Activated gamma-delta T cell treated with anti-CD3 and anti-CD28 coated beads, Interleukin-2, amount 50 U/mL, for 16 hours (primary cell): ENCODE measurements at places on chromosomes 7 and 10.

DNA sequence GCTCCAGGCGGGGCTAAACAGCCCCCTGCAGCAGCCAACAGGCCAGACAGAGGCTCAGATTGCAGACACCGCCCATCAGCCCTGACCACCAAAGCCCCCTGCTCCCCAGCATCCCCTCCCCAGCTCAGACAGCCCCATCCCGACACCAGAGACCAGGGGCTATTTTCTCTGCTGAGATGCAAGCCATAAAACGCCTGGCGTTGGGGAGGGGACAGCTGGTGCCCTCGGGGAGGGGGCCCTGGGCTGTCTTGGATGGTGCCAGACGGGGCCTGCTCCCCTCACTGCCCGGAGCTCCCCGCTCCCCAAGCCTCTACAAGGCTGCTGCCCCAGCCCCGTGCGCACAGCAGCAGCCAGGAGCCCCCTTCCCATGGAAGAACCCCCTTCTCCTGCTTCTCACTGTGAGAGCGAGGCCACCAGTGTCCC lies 31.8 kb downstream of the GET4 start:
- no peak for DNase-seq

DNA sequence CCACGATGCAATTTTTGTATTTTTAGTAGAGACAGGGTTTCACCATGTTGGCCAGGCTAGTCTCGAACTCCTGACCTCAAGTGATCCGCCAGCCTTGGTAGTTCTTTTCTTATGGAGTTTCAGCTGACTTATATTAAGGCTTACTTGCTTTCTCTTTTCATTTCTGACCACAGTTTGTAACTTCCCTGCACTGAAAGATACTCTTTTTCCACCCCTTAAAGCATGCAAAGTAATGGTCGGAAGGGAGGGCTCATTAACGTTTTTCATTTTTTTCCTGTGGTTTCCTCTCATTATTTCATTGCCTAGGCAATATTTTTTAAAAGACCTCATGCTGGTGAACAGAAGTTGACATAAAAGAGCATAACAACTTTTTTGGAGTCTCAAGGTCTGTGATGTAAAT lies 27.0 kb downstream of the ADRB1 start:
- no peak for DNase-seq

DNA sequence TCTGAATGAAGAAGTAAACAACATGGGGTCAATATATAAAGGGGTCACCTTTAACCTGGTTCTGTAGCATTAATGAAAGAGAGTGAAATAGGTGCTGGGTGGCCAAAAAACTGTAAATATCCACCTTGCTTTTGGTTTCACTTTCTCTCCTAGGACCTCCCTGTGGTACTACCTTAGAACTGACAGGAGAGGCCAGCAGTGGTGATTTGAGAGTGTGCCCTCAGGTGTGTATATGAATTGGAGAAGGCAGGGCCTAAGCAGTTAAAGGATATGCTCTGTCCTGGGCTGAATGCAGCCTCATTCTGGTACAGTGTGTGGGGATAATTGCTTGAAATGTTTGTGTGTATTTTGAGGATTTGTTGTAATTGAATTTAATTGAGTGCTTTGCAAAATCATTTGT lies 62.0 kb downstream of the BBS9 start:
- no peak for DNase-seq

GRCh38 chr7:4119848-4120247 lies 562.2 kb upstream of the FOXK1 start:
- DNase-seq = no peak

DNA sequence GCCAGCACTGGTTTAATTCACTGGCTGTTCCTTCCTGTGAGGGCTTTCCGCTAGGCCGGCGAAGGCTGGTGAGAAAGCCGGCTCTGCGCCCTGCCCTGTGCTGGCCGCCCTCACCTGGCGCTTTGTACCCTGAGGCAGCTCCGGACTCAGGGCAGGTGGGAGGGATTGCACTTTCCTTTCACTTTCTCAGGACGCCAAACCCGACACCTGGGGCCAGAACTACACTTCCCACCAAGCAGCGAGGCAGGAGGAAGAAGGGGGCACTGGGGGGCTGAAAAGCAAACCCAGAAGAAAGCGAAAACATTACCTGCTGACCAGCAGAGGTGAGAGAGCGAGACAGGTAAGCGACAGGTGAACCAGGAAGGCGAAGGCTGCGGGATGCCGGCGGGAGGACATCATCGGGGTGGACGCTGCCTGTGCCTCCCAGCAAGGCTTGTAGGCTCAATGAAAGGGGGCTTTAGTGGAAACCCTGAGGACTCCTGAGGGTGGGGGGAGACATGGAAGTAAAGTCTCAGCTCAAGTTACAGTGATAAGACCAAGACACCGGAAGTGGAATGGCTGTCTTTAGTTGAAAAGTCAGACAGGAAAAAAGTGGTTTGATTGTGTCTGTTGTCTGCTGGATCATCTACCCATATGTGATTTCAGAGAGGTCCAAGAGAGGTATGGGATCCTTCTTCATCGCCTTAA lies at the start of gene RAB19:
RAB19 (plus strand) TSS at position 181 of the 687 bp plus-strand sequence. CDS start 3,589 bp downstream, outside the sequence.
- peak; percentile 22 for DNase-seq

DNA sequence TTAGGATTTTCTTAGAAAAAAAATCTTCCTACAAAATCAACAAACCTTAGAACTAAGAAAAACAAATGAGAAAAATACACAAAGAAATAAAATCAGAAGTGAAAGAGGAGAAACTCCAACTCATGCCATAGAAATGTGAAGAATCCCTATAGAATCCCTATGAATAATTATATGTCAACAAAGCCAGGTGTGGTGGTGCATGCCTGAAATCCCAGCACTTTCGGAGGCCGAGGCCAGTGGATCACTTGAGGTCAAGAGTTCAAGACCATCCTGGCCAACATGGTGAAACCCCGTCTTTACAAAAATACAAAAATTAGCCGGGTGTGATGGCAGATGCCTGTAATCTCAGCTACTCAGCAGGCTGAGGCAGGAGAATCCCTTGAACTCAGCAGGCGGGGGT lies 27.1 kb downstream of the ACSM6 start:
- DNase-seq = no peak
